Cerebellar cortex (tissue), 1 donor: ENCODE measurements at places on chromosomes 6 and 20.

GRCh38 chr6:12230523-12230922, 59.6 kb upstream of the EDN1 start:
- DNase-seq = no peak

DNA sequence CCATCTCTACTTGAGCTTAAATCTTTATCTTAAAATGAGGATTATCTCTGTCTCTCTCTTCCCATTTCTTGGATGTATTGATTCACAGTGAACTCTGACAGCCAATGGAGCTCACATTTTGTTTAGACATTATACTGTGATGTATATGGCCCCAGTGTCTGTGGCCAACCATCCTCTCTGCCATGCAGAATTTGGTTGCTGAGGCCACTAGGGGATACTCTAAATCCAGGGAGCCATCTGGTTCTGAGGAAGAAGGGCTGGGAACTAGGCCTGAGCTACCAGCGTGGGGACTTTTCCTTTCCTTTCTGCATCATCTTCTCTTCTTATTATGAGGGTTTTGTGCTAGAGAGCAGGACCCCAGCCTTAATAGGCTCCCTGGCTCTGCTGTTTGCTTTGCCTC, 59.1 kb upstream of the RIPOR2 start:
- no peak for DNase-seq

GRCh38 chr6:106324726-106325335, 729 bp downstream of the ATG5 start:
- DNase-seq = no peak

DNA sequence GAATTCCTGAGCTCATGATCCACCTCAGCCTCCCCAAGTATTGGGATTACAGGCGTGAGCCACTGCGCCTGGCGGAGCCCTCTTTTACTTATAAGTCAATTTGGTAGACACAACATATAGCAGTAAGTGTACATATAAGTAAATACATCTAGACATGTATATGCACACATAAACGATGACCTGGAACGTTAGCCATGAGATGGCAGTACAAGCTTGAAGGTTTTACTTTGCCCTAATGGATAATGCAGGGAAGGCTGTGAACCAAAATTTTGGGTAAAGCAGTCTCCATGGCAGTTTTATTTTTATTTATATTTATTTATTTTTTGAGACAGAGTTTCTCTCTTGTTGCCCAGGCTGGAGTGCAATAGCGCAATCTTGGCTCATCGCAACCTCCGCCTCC, 2.4 kb upstream of the GNMT start:
- DNase-seq = no peak

GRCh38 chr20:43537921-43538877, 20.6 kb upstream of the SGK2 start:
- DNase-seq = peak; percentile 73

DNA sequence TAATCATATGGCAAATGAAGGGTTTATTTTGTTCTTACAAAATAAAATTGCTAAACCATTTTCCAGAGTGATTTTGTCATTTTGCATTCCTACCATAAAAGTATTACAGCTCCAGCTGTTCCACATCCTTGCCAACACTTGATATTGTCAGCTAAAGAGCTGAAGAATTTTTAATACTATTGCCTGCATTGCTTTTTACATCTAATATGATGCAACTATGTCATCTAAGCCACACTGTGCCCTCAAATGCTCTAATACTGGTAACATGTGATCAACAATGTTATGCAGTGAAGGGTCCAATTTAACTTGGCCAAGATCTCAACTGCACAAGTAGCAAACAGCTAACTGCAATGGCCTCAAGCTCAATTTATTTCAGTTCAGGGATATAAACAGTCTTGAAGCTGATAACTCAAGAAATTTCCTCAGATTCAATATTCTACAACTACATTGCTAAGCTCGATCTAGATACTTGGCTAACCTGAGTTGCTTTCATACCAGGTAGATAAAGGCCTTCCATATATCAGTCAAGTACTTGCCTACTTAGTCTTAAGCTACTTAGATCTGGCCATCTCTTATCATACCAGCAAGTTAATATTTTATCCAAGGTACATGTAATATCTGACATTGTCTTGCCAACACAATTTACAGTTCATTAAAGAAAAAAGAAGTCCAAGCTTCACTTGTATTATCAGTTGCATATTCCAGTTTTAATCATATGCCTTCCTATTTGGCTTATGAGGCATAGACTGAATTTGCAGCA, 17.0 kb downstream of the AKIRIN2 start:
- DNase-seq = no peak

- no peak for DNase-seq
Measured at GRCh38 chr6:13355043-13355945, 27.0 kb upstream of the TBC1D7 start.

DNA sequence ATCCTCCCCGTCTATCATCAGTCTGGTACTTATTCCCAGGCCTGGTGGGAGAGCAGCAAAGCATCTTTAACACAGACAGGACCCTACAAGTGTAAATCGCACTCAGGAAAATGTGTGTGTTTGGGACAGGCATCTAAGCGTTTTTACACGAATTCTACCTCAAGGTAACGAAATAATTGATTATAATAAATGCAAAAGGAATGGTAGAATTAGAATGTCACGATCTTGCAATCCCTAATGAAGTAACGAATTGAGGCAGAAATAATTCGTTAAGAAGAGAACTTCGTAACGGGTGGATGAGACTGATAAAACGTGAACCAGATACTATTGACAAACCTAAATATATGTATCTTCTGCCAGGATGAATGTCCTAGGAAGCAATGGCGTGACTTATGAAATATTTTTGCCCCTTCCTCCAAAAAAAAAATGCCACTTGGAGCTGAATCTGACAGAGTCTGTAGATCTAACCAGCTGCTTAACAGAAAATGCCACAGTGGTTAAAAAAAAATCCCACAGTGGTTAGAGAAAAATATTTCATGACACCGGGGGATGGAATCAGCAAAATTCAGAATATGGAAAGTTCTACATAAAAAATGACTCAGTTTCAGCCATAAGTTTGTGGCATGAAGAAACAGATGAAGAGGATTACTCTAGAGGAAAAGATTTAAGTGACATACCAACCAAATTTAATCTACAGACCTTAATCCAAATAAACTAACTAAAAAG, 68.7 kb downstream of the F13A1 start:
- no peak for DNase-seq

DNA sequence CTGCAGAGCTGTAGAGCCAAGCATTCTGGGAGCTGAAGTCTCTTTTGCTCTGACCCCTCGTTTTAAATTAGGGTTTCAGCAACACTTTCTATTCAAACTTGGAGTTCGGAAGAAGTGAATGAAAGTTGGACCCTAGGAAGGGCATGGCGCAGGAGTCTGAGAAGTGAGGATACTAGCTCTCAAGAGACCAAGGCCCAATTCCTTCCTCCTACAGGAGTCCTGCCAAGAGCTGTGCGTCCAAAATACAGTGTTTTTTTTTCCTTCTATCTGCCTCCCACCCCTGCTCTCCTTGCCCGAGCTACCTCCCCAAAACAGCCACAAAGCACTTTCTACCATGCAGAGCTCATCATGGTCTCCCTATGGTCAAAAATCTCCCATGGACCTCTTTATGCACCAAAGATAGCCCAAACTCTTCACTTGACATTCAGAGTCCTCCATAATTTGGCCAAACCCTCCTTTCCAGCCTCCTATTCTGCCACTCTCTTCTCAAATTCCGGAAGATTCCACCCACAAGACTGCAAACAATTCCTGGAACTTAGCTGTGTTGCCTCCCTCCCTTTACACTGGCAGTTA, 649 bp upstream of the CSNK2A1 start:
- DNase-seq = no peak

DNA sequence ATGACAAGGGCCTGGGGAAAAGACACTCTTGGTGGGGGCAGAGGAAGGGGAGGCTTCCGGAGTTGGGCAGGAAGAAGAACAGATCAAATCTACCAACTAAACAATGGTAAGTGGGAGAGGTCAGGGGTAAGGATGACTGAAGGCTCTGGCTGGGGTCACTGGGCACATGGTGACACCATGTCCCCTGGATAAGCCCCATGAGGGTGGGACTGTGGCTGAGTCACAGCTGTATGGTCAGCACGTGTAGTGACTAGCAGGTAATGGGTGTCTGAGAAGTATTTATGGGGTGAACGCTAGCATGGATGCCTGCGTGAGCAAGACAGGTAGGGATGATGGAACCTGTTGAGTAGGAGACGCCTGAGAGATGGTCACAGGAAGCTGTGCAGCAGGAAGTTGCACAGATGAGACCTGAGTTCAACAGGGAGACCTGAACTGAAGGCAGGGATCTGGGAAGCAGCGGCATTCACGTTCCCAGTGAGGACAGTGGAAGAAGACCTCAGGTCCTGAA, 64.5 kb upstream of the SNX9 start:
- DNase-seq = no peak

DNA sequence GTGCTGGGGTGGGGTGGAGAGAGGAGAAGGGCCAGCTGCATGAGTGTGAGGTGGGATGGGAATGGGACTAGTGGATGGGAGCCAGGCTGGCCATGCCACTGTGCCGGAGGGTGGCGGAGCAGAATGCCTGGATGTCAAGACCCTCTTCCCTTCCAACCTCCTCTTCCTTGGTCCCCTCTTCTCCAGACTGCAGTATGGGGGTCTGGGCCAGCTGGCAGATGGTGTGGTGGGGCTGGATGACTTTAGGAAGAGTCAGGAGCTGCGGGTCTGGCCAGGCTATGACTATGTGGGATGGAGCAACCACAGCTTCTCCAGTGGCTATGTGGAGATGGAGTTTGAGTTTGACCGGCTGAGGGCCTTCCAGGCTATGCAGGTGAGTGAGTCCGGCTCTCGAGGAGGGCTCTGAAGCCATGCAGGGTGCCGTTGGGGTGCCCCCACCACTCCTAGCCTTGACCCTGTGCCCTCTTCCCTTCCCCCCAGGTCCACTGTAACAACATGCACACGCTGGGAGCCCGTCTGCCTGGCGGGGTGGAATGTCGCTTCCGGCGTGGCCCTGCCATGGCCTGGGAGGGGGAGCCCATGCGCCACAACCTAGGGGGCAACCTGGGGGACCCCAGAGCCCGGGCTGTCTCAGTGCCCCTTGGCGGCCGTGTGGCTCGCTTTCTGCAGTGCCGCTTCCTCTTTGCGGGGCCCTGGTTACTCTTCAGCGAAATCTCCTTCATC, 7.7 kb downstream of the DDR1 start:
- DNase-seq = no peak

DNA sequence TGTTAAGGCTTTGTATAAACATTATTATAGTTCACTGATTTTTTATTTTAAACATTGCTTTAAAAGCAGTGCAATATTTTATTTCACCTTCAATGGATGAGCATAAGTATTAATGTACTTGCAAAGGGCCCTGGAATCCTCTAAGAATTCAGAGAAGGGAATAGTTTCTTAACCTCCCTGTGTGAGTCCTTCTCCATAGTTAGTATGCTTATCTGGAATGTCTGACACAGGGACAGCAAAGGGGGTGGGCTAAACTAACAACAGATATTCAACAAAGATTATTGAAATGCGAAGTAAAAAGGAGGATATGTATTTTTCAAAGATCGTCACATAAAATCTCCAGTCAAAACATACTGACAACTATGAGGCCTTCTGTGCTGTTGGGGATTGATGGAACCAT, 300.4 kb downstream of the CENPW start:
- DNase-seq = no peak
